Osteoblast (primary cell): ENCODE measurements at places on chromosomes 11 and 22. TPM values are rescaled to one million over a fixed set of nuclear protein-coding genes. Genes with fewer than 3 reads are reported as not detected.

Gene NRXN2
- total RNA-seq: 62.5 and 90.1 TPM in 2 replicates

Gene EXPH5
- under 0.01 and 0.59 TPM in 2 replicates for total RNA-seq

GRCh38 chr11:9130297-9130696, 38.9 kb upstream of the SCUBE2 start:
- H3K36me3 ChIP-seq: no peaks in the 10 kb centered on the region
- no peak overlapping the region for H3K4me3 ChIP-seq
- DNase-seq: no peak
- peaks cover 5% of the 10 kb centered on the region for H3K4me1 ChIP-seq

GRCh38 chr11:95156916-95157541, 67.4 kb downstream of the ENDOD1 start:
- no peaks in the 10 kb centered on the region for H3K27me3 ChIP-seq
- peaks cover 3% of the 10 kb centered on the region for H3K4me1 ChIP-seq
- no peaks in the 10 kb centered on the region for H3K36me3 ChIP-seq

Gene HEPACAM
- total RNA-seq: under 0.01 TPM in 1 of 2 replicates, not detected in the other

DNA sequence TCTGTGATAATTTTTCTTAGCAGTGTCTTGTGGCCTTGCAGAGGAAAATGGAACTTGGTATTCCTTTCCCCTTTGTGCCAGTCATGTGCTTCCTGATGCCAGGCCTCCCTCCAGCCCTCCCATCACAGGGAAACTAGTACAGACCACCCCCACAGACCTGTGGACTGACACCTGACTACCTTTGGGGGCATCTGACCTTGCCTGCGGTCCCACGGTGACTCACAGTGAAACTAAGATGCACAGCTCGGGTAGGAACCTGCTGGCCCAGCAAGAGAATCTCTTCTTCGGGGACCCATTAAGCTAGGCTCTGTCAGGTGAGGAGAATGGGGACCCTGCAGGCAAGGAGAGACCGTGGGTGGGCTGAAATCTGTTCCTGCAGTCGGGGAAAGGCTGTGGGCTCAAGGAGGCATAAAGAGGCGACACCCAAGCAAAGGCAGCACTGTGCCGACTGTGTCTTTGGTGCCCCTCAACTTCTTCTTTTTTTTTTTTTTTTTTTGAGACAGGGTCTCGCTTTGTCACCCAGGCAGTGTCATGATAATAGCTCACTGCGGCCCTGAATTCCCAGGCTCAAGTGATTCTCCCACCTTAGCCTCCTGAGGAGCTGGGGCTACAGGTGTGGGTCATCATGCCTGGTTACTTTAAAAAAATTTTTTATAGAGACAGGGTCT, 20.8 kb upstream of the PEX26 start:
- DNase-seq: no peak
- peak overlapping the region; percentile 59 for H3K27ac ChIP-seq
- no peaks in the 10 kb centered on the region for H3K36me3 ChIP-seq
- H3K4me1 ChIP-seq: peaks cover 32% of the 10 kb centered on the region
- no peaks in the 10 kb centered on the region for H3K27me3 ChIP-seq

DNA sequence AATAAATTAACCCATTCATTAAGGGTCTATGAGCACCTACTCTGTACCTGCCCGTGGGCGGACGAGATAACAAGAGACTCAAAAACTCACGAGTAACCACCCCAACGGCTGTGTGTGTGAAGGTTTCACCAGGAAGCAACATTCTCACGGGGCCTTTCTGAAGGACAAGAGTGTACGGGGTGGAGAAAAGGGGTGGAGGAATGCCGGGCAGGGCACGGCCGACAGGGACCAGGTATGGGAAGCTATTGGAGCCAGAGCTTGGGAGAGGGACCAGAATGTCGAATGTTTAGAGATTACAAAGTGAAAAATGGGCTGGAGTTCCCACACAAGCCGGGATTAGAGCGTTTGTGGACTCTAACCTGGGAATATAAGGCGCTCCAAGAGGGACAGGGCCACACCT, 1.6 kb downstream of the KMT5B start:
- peaks cover 16% of the 10 kb centered on the region for H3K4me1 ChIP-seq
- peak; percentile 51 for DNase-seq
- H3K27me3 ChIP-seq: no peaks in the 10 kb centered on the region

Gene MMP13
- 1.8 and 2.5 TPM in 2 replicates for total RNA-seq

GRCh38 chr11:12187399-12187798, 77.0 kb downstream of the MICAL2 start:
- no peaks in the 10 kb centered on the region for H3K27me3 ChIP-seq
- H3K27ac ChIP-seq: peak overlapping the region; percentile 88
- peaks cover 53% of the 10 kb centered on the region for H3K4me1 ChIP-seq
- H3K36me3 ChIP-seq: peaks cover 55% of the 10 kb centered on the region
- DNase-seq: no peak
- no peak overlapping the region for H3K4me3 ChIP-seq
